ENCODE measurements at places on chromosomes 1 and 21. TPM values are rescaled to one million over a fixed set of nuclear protein-coding genes. Genes with fewer than 3 reads are reported as not detected.

The RABIF gene
- total RNA-seq, result 11.0 TPM

The F5 gene
- 154 TPM for total RNA-seq

The SPRR1B gene
- total RNA-seq, result not detected

The FMO4 gene
- total RNA-seq, result 3.6 TPM

The CYP2J2 gene
- 14.6 TPM for total RNA-seq

The DIPK1A gene
- total RNA-seq, result 17.8 TPM

- no peak for DNase-seq
Measured at GRCh38 chr1:214236477-214236876, 44.5 kb upstream of the SMYD2 start.

GRCh38 chr1:61079898-61080336 is 2.4 kb upstream of the NFIA start:
- peak; percentile 82 for DNase-seq

GRCh38 chr1:214400131-214400530 is 119.2 kb downstream of the SMYD2 start:
- no peak for DNase-seq

DNA sequence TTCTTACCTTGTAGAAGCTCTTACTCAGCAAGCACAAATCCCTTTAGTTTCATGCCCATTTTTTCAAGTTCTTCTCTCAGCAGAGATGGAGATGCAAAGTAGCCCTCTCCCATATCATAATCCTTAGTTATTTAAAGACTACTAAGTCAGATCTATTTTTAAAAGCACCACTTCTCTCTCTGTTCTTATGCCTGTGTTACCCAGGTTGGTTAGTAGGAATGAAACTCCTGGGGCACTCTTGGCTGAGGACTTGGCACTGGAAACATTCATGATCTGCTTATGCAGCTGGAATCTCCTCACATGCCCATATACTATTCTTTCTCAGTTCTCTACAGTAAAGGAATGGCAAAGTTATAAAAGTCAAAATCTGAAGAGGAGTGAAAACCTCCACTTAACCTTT is 51.9 kb upstream of the PPP2R5A start:
- DNase-seq, result no peak

DNA sequence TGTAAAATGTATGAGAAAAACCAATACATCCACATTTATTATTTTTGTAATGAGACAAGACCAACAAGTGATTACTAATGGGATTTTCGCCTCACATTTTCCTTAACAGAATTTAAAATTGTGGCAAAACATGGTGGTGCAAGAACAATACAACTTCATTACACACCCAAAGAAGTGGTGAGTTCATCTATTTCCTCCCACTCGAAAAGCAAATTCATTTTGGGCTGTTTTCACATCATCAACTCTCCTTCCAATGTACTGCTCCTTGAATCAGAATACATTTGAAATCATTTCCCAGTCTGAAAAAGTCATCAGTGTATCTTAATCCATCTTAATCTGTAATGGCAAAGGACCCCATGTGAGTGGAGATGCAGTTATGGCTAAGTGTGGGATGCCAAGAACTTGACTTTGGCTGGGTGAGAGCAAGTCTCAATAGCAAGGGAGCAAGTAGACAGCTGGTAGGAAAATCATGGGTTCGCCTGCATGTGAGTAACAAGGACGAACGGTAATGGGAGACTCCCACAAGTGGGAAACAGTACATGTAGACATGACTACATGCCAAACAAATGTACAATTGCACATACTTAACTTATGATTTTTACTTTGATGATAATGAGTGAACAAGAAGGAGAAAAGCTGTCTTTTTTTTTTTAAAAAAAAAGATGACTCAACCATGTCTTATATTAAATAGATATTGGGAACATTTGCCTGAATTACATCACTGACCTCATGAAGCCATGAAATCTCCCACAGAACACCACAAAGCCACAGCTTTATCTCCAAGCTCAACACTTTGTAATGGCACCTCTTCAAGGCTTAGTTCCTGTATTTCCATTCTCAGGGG is 46.0 kb downstream of the RUNX1 start:
- DNase-seq, result no peak

- no peak for DNase-seq
Measured at GRCh38 chr1:30312226-30312625, 411.2 kb downstream of the MATN1 start.

DNA sequence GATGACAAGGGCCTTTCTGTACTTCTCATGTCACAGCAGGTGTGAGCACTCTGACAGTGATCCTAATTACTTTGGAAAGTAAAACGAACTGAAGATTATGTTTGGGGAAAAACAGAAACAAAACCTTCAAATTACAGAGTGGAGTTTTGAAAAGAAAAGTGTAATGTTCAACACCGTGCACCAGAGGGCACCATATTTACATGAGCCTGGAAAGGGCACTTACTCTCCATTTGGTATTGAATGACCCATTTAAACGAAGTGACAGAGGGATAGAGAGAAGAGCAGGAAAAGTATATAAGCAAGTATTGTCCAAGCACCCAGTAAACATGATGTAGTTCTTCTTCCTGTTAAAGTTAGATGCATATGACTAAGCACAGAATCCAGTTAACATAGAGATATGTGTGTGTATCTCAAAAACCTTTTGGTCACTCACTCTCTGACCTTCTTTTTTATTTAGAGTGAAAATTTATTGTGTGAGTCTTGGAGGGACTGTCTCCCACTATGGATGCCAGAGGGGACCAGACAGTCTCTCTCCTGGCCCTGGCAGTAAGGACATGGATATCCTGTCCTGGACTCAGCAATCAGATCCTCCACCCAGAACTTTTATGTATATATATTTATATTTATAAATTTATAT is 3.8 kb upstream of the RGSL1 start:
- DNase-seq, result no peak

- no peak for DNase-seq
Measured at GRCh38 chr21:44399955-44400790, 46.8 kb downstream of the TRPM2 start.

- DNase-seq, result peak; percentile 88
Measured at GRCh38 chr1:9128520-9129265, at the start of gene GPR157. Gene GPR157, minus strand, starts transcription at chr1:9129102. Its CDS starts 75 bp downstream, at chr1:9129027.

GRCh38 chr1:53142226-53142853 is at the start of gene SLC1A7:
Gene SLC1A7, minus strand, starts transcription at chr1:53142638. Its CDS starts 189 bp downstream, at chr1:53142449.
- no peak for DNase-seq

Measured in mucosa of gallbladder (tissue), 1 donor.